Naive thymus-derived CD4-positive, alpha-beta T cell (primary cell): ENCODE measurements at places on chromosomes 16 and 17. TPM values are rescaled to one million over a fixed set of nuclear protein-coding genes. Genes with fewer than 3 reads are reported as not detected.

CCL17 gene
- not detected for polyA plus RNA-seq

- no peaks in the 10 kb centered on the region for H3K27me3 ChIP-seq
- H3K27ac ChIP-seq: no peak overlapping the region
- H3K4me1 ChIP-seq: no peaks in the 10 kb centered on the region
- DNase-seq: no peak
Measured at GRCh38 chr16:51876934-51877333, 670.0 kb downstream of the TOX3 start.

CHMP6 gene
- polyA plus RNA-seq: 55.4 TPM

DNA sequence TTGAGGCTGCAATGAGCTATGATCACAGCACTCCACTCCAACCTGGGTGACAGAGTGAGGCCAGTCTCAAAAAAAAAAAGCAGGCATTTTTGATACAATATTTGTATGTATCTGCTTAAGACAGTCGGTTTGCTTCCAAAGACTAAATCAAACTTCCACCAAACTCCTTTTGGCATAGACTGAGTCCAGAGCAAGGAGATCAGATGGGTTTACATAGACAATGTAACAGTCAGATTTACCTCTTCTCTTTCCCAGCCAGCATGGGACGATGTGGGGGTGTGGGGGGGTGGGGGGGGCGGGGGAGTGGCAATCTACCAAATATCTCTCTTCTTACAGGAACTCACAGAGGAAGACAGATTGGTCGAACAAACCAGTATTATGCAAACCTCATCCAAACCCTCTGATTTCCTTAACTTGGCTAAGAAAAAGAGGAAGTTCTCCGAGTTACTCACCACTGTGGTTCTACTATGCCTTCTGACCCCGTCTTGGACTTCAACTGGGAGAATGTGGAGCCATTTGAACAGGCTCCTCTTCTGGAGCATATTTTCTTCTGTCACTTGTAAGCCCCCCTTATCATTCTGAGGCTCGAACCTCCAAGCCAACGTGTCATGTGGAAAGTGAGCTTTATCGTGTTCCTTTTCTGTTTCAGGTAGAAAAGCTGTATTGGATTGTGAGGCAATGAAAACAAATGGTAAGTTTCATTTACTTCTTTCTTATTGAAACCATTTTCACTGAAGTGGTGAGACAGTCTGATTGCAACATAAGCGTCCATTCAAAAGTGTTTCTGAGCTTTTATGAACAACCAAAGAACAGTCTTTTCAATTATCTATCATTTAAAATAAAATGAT lies at the start of gene MILR1:
Gene MILR1, plus strand, starts transcription at position 451 of the 848 bp plus-strand sequence. Its CDS starts 54 bp downstream, at position 505.
- H3K4me3 ChIP-seq: no peak within 1 kb of the TSS
- no peaks in the 10 kb centered on the region for H3K4me1 ChIP-seq
- no peak within 1 kb of the TSS for H3K27ac ChIP-seq
- DNase-seq: no peak
- H3K36me3 ChIP-seq: no peaks in the 10 kb centered on the region

ERN2 gene
- not detected for polyA plus RNA-seq

DNA sequence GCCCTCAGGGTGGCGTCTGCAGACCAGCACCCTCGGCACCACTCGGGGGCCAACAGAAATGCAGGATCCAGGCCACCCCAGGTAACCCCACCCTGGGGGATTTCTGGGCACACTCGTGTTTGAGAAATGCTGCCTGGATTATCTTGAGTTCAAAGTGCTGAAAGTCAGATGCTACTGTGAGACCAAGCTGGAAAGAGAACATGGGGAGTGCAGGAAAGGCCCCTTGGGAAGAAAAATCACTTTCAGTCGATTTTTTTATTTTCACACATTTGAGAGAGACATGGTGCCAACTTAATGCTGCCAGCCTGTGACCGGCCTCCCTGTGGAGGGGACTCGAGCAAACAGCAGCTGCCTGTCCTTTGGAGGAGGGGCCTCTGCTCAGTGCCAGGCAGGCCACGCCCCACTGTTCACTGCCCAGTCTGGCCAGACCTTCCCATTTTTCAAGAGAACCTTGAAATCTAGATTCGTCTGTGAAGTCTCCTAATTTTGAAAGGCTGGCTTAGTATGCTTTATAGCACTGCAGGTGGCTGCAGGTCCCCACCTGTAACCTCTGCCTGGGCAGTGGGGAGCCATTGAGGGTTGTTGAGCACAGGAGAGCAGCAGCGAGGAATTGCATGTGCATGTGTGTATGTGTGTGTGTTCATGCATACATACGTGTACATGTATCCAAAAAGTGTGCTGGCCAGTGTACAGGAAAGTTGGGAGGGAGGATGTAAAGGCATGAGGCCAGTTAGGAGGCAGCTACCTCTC lies 70.7 kb upstream of the PLCG2 start:
- no peaks in the 10 kb centered on the region for H3K36me3 ChIP-seq
- no peak overlapping the region for H3K4me3 ChIP-seq
- no peak for DNase-seq
- no peak overlapping the region for H3K27ac ChIP-seq

DNA sequence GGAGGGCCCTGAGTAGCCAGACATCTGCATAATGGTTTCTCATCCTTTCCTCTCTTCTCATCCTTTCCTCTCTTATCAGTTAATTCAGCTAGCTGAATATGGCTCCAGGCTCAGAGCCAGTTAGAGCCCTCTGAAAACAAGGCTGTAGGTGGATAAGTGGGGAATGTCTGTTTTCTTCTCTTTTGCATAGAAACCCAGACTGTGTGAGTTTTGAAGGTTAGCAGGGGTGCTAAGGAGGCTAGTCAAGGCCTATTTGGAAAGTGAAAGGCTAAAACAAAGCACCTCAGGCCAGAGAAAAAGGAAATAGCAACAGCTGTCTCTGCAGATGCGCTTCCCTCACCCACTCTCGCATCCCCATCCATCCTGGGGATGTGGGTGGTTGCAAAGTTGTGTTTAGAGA lies 420.9 kb downstream of the SHISA9 start:
- no peak overlapping the region for H3K4me3 ChIP-seq
- DNase-seq: no peak
- no peak overlapping the region for H3K27ac ChIP-seq
- H3K4me1 ChIP-seq: no peaks in the 10 kb centered on the region
- H3K36me3 ChIP-seq: no peaks in the 10 kb centered on the region
